NCI-H446 (cell line): ENCODE measurements at places on chromosomes 1 and 21.
A peak's percentile ranks its signal among the peaks of the same experiment; 100 is the strongest.

- DNase-seq: no peak
These were observed 76.7 kb downstream of the GFI1 start for GRCh38 chr1:92409946-92410549.

- peak; percentile 89 for DNase-seq
These were observed at the start of gene TRIM46 for GRCh38 chr1:155173478-155174323. Gene TRIM46 (plus strand): TSS chr1:155173849. CDS start chr1:155173967, 118 bp downstream.

- DNase-seq: no peak
These were observed 19.1 kb upstream of the TMEM183A start for GRCh38 chr1:202987922-202988583.

DNA sequence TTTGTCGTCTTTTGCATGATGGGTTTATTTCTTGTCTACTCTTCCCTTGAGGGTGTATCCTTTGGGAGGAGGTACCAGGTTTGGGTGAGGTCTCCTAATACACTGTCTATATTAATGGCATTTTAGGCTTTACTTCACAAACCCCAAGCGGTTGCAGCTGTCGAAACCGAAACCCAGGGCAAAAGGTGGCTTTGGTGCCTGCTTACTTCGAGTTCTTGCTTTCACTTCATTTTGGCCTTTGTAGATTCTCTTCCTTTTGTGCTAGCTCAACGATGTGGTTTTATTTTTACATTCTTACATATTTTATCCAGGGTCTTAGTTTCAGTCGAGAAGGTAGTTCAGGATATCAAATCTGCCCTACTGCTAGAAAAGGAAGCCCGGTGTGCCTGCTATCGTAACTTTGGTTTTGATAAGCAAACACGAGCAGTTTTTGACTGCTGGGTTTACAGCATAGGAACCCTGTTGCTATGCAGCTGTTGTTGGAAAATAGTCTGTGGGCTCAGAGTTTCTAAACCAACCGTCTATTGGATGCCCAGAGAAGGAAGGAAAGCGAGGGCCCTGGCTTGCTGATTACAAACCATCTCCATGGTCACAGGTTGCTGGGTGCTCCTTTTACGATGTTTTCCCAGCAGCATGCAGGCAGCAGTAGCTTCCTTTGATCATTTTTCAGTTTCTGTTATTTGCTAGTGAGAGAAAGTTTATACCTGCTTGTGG, 9.8 kb upstream of the TSPAN2 start:
- no peak for DNase-seq

GRCh38 chr1:208115924-208116640, 128.1 kb downstream of the PLXNA2 start:
- no peak for DNase-seq

GRCh38 chr1:65255035-65255655, 54.2 kb upstream of the DNAJC6 start:
- DNase-seq: no peak

DNA sequence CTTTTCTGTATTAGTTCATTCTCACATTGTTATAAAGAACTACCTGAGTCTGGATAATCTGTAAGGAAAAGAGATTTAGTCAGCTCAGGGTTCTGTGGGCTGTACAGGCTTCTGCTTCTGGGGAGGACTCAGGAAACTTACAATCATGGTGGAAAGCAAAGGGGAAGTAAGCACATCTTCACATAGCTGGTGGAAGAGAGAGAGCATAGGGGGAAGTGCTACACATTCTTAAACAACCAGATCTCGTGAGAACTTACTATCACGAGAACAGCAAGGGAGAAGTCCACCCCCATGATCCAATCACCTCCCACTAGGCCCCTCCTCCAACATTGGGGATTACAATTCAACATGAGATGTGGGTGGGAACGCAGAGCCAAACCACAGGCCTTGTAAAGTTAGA, 37.9 kb upstream of the AHCTF1 start:
- DNase-seq: no peak

GRCh38 chr1:14165371-14165801, 433.1 kb upstream of the KAZN start:
- DNase-seq: no peak

DNA sequence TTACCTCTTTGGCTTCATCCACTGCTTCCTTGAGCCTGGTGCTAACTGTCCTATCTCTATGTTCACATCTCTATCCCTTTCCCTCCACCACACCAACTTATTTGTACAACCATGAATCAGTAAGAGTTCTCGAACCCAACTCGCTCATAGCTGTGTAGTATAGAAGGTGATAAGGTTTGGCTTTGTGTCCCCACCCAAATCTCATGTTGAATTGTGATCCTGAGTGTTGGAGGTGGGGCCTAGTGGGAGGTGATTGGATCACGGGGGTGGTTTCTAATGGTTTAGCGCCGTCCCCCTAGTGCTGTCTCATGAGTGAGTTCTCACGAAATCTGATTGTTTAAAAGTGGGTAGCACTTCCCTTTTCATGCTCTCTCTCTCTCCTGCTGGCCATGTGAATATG, 235.6 kb upstream of the FMN2 start:
- no peak for DNase-seq

GRCh38 chr1:28021064-28021463, 61.3 kb downstream of the XKR8 start:
- no peak for DNase-seq

DNA sequence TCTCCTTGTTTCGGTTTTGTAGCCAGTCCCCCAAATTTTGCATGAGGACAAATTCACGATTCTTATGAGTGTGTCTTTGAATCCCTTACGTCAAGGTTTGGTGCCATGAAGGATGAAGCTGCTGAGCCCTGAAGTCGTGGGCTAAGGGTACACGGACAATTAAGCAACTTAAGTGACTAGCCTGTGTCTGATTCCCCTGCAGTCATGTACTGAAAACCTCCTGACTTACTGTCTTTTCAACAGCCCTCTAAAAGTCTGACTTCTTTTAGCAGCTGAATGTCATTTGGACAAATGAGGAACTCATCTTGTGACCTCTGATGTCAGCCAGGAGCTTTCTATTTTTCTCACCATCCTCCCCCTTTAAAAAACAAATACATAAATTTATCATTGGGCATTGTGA, 27.1 kb upstream of the C1orf105 start:
- DNase-seq: no peak

GRCh38 chr1:213041443-213041842, 9.6 kb upstream of the RPS6KC1 start:
- no peak for DNase-seq

DNA sequence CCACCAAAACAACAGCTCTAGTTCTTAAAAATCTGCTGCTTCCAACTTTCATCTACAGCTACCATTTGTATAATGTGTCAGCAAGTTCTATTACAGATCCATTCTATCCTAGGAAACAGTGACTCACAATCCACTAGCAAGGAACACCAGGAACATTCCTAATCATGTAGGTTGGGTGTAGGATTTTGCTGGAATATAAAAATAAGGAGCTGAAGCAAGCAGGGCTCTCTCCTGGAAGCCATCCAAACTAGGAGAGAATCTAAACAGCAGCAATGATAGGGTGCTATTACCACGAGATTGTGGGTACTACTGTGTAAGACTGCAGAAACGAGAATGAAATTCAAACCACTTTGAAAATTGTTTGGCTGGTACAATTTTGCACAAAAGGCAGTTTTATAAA, 135.0 kb downstream of the PTPN14 start:
- DNase-seq: no peak

DNA sequence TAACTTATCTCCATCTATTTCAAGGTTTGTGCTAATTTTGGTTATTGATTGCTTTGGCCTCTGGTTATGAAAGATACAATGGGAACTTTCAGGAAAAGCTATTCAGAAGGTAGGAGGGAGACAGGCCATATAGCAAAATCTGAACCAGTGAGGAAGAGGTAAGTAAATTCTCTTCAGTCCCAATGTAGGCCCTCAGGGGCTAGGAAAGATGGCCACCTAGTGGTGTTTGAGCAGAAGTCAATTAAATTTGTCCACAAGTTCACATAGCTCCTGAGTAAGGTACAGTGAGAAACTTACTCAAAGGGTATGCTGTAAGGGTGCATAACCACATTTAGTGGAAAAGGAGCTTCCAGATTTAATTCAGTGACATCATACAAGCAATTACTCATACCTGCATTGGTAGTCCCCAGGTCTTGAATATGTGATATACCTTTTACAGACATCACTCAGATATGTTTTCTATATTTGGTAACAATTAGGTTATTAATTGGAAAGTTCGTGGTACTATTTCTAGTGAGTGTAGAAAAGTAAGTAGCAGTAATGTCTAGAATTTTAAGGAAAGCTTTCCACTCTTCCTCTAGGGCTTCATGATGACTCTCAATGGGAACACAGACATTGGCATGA, 21.4 kb upstream of the FMO1 start:
- peak; percentile 30 for DNase-seq

DNA sequence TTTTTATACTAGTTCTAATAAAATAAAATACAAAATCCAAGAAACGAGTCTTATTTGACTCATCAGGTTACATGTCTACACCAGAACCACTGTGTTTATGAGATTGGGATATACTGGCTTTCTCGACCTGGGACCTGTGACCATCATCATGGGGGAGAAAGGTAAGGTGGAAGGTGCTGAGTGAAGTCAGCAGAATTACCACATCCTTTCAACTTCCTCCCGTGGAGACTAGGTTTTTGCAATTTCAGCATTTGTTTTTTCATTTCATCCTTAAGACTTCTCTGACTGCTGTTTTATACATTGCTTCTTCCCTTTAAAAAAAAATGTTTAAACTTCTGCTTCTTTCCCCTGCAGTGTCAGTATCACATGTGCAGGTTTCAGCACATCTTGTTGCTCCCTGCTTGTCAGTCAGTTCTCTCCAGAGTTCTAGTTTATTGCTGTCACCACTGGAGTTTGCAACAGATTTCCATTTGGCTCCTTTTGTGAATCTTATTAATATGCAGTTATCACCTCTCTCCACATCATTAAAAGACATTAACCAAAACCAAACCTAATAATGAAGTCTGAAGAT, 60.4 kb upstream of the HAO2 start:
- DNase-seq: no peak

GRCh38 chr1:182974506-182975191, 21.7 kb upstream of the SHCBP1L start:
- no peak for DNase-seq

DNA sequence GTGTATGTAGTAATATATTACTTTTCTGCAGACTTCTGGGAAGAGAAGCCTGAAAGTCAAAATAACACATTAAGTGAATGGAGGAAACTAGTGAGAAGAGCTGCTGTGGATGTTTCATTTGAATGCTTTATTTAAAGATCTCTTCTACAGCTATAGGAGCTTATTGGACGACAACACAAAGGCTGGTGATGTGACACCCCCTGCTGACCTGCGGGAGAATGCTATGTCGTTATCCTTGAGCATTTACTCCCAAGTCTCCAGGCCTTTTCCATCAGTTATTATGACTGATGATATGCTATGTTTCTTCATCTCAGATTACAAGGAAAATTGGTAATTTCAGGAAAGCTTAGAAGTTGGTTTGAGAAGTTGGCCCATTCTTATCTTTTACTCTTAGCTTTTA, 22.3 kb upstream of the PLA2G4A start:
- DNase-seq: no peak

GRCh38 chr21:38126666-38127303, 130.0 kb upstream of the KCNJ15 start:
- DNase-seq: peak; percentile 75

- DNase-seq: no peak
These were observed 626.6 kb downstream of the KCNT2 start for GRCh38 chr1:195981448-195982139.

- DNase-seq: no peak
These were observed 109.0 kb upstream of the GREM2 start for GRCh38 chr1:240720976-240721375.

- no peak for DNase-seq
These were observed 6.7 kb downstream of the INAVA start for GRCh38 chr1:200901350-200901749.

DNA sequence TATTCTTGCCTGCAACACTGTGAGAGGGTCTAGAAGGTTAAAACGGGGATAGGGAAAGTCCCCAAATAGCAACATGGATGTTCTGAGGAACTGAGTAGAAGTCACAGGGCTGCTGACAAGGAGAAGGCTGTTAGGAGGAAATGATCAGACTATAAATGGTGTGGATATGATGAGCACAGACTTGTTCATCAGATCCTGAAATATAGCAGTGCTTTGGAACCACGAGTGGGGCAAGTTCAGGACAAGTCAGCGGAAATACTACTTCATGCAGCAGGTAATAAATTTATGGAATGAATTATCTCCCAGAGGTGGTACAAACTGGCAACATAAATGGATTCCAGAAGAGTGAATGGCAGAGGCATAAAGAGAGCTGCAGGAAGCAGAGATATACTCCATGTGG, 3.2 kb upstream of the KIAA0040 start:
- no peak for DNase-seq

DNA sequence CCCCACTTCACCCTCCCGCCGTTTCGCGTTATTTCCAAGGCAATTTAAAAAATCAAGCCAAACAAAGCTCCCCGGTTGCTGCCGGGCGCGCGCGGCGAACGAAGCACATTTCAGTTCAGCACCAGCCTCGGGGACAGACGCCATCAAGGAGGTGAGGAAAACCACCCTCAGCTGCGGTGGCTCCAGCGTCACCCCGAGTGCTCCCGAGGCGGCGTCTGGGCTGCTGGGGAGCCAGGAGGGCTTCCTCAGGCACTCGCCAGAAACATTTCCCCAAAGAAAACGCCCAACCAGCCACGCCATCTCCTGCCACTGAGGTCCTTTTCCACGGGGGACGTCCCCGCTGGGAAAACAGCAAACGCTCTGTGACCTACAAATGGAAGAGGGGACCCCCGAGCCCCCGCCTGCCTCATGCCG, 623 bp downstream of the GNG4 start:
- no peak for DNase-seq

GRCh38 chr1:178571807-178572206, 58.9 kb downstream of the TEX35 start:
- no peak for DNase-seq

GRCh38 chr1:93324486-93325464, 20.9 kb upstream of the DR1 start:
- no peak for DNase-seq

DNA sequence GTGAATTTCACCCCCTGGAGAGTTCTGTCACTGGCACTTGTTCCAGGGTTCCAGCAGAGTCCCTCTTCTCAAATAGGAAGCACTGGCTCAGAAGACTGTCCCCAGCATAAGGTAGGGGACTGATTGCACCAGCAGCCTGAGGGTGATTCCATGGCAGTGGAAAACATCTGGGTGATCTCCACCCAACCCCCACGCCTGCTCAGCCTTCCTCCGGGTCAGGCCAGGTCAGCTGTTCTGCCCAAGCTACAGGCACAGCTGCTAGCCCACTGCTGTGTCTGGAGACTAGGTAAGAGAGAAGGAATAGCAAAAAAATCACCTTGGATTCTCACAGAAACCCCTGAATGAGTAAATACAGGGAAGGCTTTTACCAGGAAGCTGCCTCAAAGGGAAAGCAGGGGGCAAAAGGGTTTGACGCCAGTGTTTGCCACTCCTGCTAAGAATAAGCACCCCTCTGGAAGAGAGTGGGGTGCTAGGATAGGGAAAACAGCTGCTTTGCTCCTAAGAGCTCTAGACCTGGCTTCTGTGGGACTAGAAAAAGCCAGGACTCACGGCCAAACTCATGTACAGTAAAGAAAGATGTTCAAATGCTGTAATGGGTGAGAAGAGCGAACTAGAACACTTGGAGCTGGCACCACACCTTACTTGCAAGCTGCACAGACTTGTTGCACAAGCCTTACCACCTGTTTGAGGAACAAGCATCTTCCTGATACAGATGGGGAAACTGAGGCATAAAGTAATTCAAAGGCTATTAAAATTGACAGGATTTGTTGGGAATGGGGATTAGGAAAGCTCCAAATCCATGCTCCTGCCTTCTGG, 1.0 kb upstream of the DENND2D start:
- no peak for DNase-seq
